ENCODE measurements at places on chromosomes 5 and 9.

DNA sequence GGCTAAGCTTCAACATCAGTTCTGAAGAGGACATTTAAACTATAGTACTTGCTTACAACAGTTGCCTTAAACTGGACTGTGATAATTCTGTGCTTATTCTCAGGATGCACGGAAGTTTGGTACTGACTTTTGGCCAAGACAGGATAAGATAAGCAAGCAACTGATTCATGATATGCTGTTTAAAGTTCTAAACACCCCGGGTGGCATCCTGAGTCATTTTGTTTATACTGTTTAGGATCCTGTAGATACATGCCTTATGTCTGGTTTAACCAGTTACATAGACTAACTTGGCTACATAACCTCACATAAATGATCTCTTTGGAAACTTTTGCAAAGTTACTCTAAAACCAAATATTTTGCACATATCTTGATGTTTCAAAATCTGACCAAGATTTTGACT is 95.9 kb downstream of the CDH9 start:
- DNase-seq: no peak

- DNase-seq: no peak
Measured at GRCh38 chr9:79015951-79016350, 555.8 kb upstream of the TLE4 start.

- no peak for DNase-seq
Measured at GRCh38 chr5:160693831-160694465, 158.1 kb downstream of the ATP10B start.

GRCh38 chr5:42108468-42108867 is 183.4 kb downstream of the FBXO4 start:
- DNase-seq: no peak

GRCh38 chr5:58775701-58776262 is 192.9 kb downstream of the RAB3C start:
- DNase-seq: no peak

DNA sequence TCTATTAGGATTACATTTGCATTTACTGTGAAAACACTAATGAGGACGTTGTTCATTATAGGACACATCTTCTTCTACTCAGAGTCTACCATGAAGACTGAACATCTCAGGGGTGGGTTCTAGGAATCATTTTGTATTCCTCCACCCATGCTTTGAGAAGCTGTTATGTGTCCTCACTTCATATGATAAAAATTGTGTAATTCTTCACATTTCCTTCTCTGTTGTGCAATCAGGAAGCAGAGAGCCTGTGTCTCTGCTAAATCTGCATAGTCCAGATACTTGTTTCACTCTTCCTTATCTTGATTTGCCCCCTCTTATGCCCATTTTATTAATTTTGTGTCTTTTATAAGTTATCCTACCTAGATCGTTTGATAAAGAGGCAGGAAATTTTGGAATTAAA is 97.8 kb upstream of the IQGAP2 start:
- DNase-seq: no peak

DNA sequence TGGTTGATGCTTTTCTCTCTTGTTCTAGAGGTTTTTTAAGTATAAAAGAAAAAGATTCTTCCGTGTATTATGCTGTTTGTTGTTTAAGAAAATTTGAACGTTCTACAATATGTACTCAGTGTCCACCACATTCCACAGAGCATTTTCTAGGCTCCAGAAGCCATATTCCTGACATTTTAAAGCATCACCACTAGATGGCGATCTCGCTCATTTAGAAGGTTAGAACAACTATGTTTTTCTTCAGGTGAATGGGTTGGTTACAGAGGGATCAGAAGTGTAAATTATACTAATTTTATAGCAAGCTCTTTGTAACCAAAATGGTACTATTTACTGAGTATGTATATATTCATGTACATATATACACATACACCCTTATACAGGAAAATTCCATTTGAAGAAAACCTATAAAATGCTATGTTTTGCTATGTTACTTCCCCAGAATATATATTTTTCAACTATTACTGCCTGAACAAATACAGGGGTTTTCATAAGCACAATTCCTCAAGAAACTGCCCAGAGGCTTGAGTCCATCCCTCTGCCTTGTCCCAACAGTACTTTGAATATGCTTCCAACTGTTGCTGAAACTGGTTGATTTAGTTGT is 284.3 kb downstream of the CCDC171 start:
- peak; percentile 55 for DNase-seq

- no peak for DNase-seq
Measured at GRCh38 chr5:143056339-143056704, 286.1 kb downstream of the ARHGAP26 start.

- no peak for DNase-seq
Measured at GRCh38 chr5:1525624-1526189, 1.9 kb upstream of the LPCAT1 start.

GRCh38 chr5:472076-472655 is 29.2 kb downstream of the EXOC3 start:
- DNase-seq: no peak

GRCh38 chr5:37836592-37837413 is 3.0 kb downstream of the GDNF start:
- DNase-seq: no peak

DNA sequence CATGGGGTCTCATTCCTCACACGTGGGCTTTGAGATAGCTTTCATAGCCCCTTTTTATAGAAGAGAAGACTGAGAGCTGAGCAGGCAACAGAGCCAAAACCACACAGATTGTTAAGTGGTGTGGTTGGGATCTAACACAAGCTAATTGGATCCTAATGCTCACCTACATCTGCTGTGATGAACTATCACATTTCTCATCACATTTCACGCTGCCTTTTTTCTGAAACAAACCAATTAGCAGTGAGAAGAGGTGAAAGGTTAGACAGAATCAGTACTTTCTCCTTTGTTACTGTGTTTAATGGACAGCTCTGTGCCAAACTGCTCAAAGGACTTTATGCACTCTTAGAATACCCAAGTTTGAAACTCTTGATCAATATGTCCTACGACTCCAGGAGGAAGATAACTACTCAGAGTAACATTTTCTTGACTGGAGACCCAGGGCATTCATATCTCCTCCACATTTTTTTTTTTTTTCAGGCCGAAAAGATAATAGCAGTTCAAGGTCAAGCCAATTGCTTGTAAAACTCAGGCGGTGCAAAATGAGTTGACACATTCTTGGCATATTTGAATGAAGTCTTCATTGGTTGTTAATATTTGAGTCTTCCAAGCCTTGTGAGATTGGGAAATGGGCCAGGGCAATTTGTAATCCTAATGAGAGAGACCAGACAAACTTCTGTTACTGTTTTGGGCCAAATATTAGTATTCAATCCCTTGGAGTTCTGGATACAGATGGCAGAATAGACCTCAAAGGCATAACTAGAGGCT is 138.4 kb downstream of the KCTD16 start:
- no peak for DNase-seq

GRCh38 chr5:168291964-168292785 is 730 bp downstream of the WWC1 start:
- DNase-seq: peak; percentile 57

All from RPMI8226 (cell line).